ENCODE measurements at places on chromosomes 12 and 14. TPM values are rescaled to one million over a fixed set of nuclear protein-coding genes. Genes with fewer than 3 reads are reported as not detected.

GRCh38 chr14:103453791-103454190, 68.6 kb downstream of the MARK3 start:
- no peak for DNase-seq

- DNase-seq = no peak
These were observed 9.2 kb downstream of the NOS1 start for GRCh38 chr12:117352206-117352605.

GRCh38 chr12:6979453-6979852, 8.7 kb downstream of the EMG1 start:
- DNase-seq = no peak

Gene RNASE3
- not detected for total RNA-seq

DNA sequence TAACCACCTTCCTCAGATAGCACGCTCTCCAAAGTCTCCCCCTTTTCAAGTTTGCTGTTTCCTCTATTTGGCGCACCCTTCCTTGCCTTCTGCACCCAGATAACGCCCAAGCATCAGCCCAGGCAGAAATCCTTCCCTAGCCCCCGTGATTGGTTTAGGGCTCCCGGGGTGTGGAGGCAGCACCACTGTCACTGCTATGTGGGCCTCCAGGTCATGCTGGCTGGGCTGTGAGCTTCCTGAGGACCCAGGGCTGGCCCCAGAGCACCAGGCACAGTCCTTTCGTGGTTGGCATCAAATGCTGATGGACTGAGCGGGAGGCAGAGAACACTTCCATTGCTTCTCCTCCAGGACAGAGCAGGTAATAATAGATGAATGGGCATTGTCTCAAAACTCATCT, 311.4 kb downstream of the BCL11B start:
- DNase-seq = no peak

DNA sequence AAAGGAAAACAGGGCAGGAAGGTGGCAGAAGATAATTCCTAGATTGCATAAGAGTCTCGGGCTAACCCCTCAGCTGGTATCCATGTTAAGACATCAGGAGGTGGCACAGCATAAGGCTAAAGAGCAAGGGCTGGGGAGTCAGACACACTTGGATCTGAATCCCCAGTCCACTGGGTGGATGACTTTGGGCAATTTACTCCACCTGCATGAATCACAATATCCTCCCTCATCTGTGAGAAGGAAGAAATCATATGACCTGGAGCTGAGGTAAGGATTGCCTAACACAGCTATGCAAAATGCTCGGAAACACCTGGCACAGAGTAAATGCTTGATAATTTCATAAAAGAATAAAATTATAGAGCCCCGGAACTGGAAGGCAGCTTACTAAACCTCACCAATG, 217.9 kb downstream of the PIK3C2G start:
- no peak for DNase-seq

Gene PDE3A
- 144 TPM for total RNA-seq

DNA sequence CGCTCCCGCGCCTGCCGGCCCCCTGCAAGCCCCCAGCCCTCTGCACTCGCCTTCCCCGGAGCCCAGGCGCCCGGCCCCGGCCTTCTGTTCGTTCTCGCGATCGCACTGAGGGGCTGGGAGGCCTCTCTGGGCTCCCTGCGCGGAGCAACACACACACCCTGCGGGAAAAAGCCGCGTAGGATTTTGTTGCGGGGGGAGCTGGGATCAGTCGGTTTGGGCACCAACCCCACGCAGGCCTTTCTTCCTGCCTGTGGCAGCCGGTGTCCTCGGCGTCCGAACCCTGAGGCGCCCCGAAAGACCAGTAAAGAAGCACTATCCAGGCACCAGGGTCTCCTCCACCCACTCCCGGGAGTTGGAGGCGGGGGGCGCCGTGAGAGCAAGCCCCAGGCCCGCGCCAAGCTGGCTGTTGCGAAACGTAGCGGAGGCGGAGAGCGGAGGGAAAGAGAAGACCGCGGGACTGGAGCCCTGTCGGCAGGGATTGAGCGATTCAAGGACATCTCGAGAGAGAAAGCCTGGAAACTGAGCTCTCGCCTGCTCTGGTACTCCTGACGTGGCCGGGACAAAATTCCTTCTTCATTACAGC, 1.9 kb upstream of the HOXC5 start:
- no peak for DNase-seq

Gene MYO1H
- not detected for total RNA-seq

Gene OR4E2
- not detected for total RNA-seq

GRCh38 chr12:29883941-29884554, 100.3 kb upstream of the TMTC1 start:
- no peak for DNase-seq

DNA sequence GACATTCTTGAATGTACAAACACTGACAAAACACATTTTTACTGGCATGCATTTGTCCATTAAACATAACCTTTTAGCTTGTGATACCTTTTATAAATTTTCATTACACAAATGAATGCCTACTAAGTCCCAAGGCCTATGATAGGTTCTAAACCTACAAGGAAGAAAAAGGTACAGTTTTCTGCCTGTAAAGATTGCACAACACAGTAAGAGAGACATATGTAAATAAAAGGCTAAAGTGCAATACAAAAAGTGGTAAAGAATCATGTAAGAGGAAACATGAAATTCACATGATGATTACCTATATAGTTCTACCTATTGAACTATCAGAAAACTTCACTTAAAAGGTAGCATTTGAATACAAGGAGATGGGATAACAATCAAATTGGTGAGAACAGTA, 14.6 kb upstream of the ARID4A start:
- DNase-seq = no peak

DNA sequence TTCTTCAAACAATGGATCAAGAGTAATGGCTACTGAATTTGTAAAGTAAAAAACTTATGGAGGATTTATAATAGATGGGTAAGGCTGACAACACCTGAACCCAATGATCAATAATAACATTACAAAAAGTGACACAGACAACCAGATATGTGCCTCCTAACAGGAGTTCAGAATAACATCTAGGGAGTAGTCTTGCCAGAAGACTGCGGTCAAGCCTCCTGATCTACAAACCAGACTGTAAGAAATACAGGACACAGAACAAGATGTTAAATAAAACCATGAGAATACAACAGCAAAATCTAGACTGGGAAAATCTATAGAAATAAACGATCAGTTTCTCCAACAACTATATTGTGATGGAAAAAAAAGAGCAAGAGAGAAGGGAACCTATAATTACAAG, 262.6 kb upstream of the TMTC1 start:
- no peak for DNase-seq

DNA sequence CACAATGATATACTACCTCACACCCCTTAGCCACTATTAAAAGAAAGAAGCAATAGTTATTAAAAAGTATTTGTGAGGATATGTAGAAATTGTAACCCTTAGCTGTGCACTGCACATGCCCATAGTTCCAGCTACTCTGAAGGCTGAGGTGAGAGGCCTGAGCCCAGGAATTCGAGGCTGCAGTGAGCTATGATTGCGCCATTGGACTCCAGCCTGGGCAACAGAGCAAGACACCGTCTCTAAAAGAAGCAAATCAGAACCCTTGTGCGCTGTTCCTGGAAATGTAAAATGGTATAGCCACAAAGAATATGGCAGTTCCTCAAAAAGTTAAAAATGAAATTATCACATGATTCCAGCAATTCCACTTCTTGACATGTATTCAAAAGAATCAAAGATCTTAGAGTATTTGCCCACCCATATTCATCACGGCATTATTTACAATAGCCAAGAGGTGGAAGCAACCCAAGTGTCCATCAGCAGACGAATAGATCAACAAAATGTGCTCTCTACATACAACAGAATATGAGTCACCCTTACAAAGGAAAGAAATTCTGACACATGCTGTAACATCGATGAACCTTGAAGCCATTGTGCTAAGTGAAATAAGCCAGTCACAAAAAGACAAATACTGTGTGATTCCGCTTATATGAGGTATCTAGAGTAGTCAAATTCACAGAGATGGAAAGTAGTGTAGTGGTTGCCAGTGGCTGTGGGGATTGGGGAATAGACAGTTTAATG, 23.7 kb upstream of the YLPM1 start:
- DNase-seq = no peak

DNA sequence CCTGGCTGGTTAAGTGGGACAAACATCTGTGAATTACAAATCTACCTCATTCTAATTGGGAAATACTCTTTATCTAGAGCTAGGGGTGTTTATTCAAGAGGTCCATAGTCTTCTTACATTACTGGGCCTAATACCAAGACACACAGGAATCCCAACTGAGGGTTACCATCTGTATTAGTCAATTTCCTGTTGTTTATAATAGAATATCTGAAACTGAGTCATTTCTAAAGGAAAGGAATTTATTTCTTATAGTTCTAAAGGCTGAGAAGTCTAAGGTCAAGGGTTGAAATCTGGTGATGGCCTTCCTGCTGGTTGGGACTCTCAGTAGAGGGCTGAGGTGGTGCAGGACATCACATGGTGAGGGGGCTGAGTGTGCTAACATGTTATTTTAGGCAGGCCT, 36.0 kb downstream of the RTRAF start:
- no peak for DNase-seq

DNA sequence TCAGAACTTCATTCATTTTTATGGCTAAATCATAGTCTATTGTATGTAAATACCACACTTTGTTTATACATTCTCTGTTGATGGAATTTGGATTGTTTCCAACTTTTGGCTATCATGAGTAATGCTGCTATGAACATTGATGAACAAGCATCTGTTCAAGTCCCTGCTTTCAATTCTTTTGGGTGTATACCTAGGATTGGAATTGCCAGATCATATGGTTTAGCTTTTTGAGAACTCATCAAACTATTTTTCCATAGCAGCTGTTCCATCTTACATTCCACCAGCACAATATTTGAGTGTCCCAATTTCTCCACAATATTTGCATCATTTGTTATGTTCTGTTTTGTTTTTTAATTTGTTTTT, 52.3 kb upstream of the CCND2 start:
- no peak for DNase-seq

Gene ARF3
- total RNA-seq = 49.3 TPM

DNA sequence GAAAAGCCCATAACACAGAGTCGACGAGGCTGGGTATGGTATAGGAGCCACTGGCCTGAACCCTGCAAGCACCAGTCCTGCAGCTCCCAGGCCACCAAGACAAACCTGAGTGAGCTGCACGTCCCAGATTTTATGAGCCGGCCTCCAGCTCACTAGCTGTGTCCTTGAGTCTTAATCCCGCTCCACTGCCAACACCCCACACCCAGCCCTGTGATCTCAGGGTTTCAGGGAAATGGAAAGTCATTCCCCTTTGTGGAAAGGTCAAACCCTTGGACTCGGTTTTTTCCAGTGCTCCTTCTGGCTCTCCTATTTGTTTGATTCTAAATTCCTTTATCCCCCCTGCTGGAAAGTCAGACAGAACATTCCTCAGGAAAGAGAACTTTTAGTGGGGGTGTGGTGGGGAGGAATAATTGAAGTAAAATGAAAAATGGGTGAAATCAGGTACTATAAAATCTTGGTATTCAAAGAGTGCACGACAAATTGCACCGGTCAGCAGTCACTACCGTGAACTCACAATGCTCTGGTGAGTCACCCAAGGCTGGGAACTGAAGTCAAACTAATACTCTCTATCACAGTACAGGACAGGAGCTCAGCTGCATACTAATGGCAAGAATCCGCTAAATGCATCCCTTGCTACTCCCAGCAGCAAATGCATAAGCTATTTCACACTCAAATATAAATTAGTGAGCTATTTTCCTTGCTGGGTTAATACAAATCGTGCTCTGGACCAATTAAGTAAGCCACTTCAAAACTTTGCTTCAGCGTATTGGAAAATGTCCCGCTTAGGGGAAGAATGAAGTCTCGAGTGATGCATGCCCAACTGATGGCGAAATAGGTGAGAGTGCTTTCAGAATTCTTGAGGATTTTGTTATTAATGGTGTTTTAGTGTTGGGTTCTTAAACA, 9.0 kb downstream of the PITPNM2 start:
- DNase-seq = no peak
